ENCODE measurements at places on chromosomes 3 and 15. TPM values are rescaled to one million over a fixed set of nuclear protein-coding genes. Genes with fewer than 3 reads are reported as not detected.

The STARD5 gene
- 6.3 TPM for total RNA-seq

DNA sequence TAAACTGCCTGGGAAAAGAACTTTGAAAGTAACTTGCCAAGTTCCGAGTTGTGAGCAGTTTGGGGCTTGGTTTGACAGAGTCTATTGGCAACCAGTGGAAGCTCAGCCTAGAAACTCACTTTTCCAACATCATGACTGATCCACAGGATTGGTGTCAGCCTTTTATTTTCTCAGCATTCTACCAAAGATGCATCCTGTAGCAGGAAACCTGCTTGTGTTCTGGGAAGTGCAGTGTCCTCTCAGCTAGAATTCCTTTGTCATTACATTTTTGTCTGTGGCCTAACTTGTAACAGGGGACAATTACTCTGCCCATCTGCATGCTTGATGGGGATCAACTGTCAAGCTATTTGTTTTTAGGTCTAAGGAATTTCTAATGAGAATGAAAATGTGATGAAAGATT, 116.7 kb upstream of the LMOD3 start:
- no peak for DNase-seq

- DNase-seq = no peak
Measured at GRCh38 chr3:171157980-171158379, 131.5 kb upstream of the SLC2A2 start.

DNA sequence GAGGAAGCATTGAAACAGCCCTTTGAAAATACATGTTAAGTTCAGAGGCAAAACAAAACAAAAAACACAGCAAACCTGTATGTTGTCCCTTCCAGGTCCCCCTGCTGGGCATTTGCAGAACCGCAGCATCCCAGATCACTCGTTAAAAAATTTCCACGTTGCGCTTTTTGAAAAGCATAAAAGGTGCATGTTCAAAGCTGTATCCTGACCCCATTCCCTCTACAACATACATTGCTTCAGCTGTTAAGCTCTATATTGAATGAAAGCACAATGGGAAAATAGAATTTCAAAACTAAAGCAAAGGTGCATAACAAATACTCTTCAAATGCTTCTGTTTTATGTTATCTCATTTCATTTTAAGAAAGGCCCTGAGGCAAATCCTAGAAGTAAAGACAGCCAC, 328.3 kb downstream of the THSD4 start:
- DNase-seq = peak; percentile 65

DNA sequence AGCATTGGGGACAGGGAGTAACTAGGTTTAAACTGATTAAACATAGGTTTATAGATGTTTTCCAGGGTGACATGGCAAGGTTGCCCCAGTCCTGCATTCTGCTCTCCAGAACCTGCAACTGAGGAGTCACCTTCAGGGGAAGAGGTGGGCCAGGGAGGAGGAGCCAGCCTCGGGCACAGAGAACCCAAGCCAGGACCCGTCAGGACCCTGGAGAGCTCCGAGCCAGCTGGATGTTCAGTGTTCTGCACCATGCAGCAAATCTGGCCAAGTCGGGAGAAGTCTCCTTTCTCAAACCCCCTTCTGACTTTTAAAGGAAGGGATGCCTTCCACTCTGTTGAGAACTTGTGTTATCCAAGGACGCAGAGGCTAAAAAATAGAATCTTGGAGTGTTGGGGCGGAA, 62.1 kb upstream of the SLC6A11 start:
- DNase-seq = peak; percentile 12

DNA sequence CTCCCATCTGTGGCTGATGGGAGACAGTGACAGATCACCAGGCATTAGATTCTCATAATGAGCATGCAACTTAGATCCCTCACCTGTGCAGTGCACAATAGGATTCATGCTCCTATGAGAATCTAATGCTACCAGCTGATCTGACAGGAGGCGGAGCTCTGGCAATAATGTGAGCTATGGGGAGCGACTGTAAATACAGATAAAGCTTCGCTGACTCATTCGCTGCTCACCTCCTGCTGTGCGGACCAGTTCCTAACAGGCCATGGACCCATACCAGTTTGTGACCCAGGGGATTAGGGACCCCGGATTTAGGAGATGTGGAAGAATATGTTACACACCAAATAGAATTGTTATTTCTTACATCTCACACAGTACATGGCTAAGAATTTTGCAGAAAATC, 6.7 kb downstream of the ARGFX start:
- DNase-seq = no peak

DNA sequence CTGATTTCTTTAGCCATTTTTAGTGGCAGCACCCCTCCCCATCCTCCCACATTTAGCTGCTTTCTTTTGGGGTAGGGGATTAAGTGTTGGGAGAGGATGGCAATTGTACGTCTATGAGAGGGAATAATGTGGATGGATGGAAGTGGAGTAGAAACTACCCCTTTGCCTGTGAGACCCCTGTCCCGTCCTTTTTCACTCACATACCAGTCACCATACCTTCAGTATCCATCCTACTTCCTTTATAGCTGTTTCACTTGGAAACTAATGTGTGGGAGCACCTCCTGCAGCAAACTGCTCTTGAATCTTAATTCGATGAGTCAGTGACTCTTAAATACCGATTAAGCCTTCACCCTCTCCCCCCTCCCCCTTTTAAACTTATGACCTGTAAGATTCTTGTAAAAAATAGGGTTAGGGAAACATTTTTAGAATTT, 730 bp downstream of the SPRED1 start:
- peak; percentile 49 for DNase-seq

DNA sequence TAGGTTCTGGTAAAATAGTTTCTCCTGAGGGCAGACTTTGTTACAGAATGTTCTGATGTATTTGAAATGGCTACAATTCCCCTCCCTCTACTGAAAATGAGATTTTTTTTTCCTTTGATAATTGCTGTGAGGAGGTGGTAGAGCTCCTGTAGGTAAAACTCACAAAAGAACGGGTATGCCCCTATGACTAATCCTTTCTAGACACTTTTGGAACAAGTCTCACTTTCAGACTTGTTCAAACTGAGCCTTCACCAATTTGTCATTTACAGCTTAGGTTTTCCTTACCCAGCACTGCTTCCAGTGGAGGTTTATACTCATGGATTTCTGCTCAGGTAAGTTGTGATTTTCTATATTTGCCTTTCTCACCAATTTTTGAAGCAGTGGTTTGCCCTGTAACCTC, 115.6 kb downstream of the NLGN1 start:
- no peak for DNase-seq

- no peak for DNase-seq
Measured at GRCh38 chr3:123658118-123658851, 73.4 kb upstream of the HACD2 start.

- no peak for DNase-seq
Measured at GRCh38 chr3:137348936-137349335, 391.2 kb downstream of the IL20RB start.

The COLQ gene
- not detected for total RNA-seq

DNA sequence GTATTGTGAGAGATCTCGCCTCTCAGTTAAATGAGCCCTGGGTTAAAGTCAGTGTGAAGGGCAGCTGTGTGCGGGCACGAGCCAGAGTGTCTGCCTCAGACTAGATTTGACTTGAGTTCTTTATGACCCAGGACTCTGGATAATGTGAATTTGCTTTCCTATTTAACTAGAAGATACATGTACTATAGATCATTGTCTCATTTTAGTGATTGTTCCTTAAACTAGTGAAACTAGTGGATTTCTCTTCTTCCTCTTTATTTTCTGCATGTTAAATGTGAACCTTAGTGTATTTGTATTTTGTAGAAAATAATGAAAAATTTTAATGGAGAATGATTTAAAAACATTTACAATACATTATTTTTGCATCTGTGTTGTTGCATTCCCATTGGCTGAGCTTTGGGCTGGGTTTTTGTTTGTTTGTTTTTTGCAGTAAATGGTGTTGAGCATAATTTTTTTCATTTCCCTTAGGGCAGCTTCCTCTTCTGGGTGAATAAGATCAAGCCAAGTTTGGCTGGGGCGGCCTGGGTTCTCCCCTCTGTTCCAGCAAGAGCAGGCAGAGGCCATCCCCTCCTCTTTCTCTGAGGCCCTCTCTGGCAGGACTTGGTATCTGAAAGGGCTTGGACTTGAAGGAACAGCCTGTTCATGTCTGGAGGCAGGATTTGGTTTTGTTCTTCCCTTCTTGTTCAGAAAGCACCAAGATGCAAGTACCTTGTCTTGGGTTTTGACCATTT, 15.0 kb downstream of the GCSAM start:
- no peak for DNase-seq

DNA sequence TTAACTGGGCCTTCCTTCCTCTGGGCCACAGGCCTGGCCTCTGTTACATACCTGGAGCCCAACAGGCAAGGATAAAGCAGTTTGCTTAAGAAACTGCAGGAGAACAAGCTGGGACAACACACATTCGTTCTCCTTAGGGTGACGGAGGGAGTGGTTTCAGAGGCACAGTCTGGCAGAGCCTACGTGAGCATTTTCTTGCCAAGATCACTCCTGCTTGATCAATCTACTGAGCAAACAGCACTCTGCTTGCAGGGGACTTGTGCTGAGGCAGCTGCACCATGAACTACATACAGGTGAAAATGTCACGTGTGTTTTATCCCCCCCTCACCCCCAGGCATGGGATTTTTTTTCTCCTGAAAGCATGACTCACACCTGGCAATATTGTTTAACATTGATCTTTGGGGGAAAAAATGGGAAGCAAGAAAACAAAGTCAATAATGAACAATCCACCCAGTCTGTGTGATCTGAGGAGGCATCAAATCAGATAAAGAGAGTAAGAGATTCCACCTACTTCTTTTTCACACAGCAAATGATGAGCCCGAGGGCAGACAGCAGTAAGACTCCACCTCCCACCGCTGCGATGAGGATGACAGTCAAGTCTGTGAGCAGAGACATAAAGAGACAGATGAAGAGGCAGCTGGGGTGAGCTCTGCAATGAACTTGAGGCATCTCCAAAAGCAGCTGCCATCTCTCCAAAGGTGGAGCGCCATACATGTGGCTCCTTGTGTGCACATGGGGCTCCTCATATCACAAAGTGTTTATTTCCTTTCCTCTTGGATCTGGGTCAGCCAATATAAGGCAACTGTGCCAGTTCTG, 57.4 kb downstream of the CDCP1 start:
- no peak for DNase-seq
